ENCODE measurements at places on chromosomes 12 and 14.

- no peak for DNase-seq
Observed at GRCh38 chr14:99774556-99775307, 18.5 kb upstream of the EML1 start.

DNA sequence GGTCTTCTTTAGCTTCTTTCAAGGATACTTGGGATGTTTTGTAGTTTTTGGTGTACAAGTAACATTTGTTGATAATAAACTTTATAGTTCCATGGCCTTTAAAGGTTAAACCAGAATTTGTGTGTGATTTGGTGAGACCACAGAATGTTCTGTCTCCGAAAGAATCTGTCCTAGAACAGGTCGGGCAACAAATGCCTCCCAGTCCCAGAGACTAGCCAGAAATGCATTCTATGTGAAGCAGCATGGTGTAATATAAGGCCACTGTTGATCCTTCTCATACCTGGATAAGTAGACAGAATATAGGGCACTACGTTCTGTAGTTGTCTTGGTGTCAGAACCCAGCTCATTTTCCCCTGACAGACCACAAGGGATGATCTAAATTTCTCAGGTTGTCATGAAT is 10.0 kb downstream of the STYK1 start:
- DNase-seq, result no peak

- DNase-seq, result no peak
Observed at GRCh38 chr12:51393676-51394545, 2.7 kb upstream of the GALNT6 start.

DNA sequence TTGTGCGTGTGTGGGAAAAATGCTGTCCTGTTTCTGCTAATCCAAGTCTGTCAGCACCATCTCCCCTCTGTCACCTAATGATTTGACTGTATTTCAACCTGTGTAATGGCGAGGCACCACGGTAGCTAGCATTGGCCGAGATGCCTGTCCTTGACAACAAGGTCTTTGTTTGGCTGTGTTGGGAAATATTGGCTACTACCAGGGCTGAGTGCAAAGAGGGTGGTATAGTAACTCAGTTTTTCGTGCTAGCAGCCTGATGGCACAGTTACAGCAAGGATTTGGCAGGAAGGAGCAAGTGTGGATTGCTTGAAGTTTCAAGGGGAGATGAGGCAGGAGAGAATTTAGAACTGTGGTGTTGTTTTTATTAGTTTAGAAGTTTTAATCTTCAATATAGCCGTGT is 440.3 kb upstream of the RGS6 start:
- DNase-seq, result no peak

DNA sequence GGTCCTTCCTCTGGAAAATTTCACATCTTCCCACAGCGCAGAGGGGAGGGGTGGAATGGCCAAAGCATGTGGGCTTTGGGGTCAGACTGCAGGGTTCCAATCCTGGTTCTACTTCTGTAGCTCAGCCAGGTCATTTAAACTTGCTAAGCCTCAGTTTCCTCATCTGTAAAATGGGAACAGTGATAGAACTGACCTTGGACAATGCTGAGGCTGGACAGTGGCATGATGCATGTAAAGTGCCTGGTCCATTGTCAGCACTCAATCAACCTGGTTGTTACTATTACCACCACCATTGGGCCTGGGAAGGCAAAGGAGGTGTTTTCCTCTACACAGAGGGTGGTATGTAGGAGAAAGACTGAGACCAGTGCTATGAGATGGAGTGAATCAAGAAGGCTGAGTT is 162.8 kb downstream of the VRK1 start:
- DNase-seq, result no peak

DNA sequence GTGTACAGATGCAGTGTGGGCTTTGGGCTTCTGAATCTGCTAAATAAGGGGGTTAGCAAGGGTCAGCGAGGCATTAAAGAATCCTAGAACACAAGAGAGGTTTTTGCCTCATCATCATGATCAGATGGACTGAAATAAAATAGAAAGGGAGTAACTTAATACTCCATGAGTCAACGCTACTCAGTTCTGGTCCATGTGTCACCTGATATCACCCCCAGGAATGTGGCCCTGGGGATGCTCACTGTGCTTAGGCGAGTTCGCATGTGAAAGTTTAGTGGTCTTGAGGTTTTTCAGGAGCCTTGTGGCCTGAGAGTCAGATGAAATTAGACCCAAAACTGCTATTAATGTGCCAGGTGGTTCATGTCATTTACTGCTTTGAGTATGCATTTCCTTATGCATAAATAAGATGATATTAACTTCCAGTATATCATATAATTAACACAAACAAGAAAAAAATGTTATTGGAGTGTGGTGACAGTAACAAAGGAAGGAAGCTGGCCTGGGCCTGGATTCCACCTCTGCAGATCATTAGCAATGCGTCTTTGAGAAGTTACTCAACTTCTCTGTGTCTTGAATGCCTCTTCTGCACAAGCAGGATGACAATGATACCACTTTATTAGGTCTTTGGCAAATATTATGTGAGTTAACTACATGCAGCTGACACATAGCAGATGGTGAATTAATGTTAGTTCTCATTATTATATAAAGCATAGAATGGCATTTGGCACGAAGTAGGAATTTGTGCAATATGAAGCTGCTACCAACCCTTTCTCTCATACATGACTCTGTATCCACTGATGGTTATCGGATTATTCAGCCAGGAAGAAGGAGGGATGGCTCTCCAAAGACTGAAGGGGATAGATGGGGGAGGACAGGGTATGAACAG is 1272.6 kb downstream of the AACS start:
- DNase-seq, result no peak

- DNase-seq, result no peak
Observed at GRCh38 chr12:46179693-46180452, 89.0 kb downstream of the SLC38A1 start.

DNA sequence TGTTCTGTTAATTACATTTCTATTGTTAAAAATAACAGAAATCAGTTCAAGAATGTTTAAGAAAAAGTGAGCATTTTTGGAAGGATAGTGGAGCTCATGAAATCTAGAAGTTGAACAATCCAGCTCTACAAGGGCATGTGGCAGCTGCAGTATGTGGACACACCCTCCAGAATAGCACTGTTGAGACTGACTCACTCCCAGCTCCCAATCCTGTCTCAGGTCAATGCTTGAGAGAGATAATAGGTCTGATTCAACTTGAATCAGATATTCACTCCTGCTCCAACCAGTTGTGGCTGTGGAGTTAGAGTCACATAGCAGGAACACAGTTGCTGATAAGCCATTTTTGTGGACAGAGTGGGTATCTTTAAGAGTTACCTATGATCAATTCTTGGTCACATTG is 113.0 kb upstream of the NTF3 start:
- DNase-seq, result no peak

GRCh38 chr12:64545081-64545382 is 65.3 kb upstream of the RASSF3 start:
- no peak for DNase-seq

GRCh38 chr12:116880817-116881324 is 370 bp downstream of the HRK start:
- no peak for DNase-seq

DNA sequence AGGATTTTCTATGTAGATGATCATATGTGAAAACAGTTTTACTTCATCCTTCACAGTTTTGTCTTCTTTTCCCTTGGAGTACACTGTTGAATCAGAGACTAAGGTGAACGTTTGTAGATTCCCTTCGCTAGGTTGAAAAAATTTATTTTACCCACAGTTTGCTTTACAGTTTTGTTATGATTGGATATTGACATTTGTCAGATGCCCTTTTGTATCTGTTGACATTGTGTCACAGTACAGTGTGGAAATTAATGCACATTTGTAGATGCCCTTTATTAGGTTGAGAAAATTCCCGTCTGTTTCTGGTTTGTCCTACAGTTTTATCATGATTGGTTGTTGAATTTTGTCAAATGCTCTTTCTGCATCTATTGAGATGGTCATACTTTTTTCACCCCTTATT is 13.3 kb downstream of the G2E3 start:
- no peak for DNase-seq

GRCh38 chr12:57533108-57533507 is 10.5 kb downstream of the MBD6 start:
- DNase-seq, result no peak

DNA sequence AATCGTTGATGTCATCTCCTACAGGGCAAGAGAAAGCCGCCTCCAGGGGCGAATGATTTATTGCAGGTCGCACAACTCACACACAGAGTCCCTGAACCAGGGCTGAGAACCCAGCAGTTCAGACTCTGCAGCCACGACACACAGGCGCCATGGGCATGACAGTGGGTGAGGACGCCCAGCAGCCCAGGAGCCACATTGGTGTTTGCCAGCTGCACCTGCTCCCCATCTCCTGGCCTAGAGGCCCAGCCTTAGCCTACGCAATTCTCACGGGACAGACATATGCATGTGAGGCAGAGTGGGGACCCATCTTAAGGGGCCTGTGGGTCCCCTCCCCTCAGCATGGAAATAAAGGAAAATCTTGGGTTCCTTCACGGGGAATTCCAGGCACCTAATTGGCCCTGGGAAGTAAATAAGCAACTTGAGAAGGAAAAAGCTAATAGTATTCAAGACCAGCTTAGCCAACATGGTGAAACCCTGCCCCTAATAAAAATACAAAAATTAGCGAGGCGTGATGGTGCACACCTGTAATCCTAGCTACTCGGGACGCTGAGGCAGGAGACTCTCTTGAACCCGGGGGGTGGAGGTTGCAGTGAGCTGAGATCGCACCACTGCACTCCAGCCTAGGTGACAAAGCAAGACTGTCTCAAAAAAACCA is 69.3 kb downstream of the RIMBP2 start:
- no peak for DNase-seq

DNA sequence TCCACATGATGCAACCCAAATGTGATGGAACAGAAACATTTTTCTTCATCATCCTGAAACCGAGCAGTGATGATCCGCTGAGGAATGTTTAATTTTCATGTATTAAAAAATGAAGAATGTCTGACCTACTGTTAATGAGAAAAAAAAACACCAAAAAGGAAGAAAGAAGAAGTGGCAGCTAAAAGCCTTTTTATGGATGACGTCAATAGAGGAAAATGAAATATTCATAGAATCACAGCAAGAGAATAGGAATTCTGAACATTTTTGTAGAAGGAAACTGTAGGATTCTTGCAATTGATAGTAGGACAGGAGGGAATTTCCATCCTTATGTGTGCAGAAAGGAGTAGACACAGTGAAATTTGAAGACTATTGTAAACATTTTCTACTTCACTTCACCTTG is 112.9 kb downstream of the PRKCH start:
- no peak for DNase-seq

GRCh38 chr12:106078358-106079010 is 60.3 kb downstream of the NUAK1 start:
- DNase-seq, result peak; percentile 60

DNA sequence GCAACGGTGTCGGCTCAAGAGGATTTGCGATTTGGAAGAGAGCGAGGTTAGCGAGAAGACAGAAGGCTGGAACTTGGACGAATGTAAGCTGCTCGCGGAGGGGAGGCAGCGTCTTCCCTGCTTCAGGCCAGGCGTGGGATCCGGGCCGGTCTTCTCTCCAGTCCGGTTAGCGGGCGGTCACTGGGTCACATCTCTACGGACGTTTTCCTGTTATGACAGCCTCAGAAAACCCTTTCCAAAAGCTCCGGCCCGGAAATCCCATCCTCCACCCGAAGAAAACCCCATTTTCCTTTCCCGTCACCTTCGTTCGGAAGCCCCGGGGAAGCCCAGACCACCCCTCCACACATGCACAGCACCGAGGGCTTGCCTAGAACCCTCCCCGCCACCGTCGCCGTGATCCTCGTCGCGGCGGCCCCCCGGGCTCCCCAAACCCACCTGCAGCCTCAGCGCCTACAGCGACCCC is 268 bp downstream of the NDUFB1 start:
- no peak for DNase-seq

- DNase-seq, result no peak
Observed at GRCh38 chr14:34851395-34851794, 23.8 kb downstream of the BAZ1A start.

DNA sequence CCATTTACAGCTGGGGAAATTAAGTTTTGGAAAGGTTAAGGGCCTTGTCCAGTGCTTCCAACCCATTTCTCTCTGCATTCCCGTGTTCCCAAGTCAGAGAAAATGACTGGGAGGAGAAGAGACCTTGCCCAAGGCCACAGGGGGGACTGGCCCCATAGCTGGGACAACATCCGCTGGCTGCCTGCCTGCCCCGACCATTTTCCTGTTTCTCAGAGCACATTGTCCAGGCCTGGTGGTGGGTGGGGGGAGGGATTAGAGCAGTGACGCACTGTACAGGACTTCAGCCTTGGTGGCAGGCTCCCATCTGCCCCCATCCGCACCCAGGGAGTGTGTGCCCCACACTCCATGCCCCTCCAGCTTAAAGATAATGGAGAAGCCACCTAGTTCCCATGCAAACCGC is 27.7 kb downstream of the DIO3 start:
- no peak for DNase-seq

GRCh38 chr12:102726686-102727085 is 190.4 kb downstream of the PAH start:
- no peak for DNase-seq

DNA sequence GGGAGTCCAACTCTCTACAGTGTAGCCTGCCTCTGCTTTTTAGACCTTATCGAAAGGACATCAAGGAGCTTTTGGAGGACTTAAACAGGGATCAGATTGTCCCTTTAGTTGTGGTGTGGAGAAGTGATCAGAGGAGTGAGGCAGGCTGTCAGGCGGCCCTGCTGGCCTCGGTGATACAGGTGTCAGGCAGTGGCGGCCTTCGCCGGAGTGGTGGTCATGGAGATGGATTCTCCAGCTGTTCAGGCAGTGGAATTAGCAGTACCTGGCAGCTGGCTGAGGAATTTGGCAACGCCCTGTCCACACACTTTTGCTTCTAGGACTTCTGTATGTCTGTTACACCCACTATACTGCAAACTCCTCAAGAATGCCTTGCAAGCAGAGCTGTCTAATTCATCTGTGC is 4.2 kb upstream of the CLMN start:
- no peak for DNase-seq

DNA sequence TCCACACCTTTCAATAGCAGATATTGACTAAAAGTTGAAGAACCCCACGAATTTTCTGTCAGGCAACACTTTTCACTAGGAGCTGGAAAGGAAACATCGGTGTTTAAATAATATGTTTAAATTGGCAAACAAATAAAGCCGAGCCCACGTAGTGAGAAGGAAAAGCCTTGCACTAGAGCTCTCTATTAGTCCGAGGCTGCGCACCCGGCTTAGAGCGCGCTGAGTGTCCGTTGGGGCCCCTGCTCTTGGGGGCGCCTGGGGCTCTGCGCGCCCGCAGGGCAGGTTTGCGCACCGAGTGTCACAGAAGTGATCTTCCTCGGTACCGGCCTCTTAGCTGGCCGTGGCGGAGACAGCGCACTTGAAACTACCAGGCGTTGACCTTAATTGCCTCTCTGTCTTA is 6.4 kb downstream of the TTC6 start:
- no peak for DNase-seq

DNA sequence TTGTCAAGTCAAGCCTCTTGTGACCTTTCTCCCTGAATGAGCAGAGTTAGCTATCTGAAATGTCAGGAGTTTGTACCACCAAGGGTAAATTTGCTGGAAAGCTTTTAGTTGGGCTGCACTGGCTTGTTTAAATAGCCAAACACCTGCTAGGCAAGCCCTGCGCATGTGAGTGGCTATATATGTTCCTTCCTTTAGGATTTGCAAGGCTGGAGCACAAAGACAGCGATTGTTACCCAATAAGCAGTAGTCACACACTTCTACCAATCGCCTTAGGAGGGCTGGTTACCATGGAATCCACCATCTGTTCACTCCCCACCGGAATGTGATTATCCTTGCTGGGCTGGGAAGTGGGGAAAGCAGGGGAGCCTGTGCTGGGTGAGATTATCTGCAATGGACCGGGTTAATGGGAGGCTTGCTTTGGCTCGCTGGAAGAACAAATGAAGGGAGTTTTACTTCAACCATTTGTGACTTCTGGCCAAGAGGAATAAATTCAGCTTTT is 102.5 kb downstream of the FGD4 start:
- DNase-seq, result peak; percentile 66
